ENCODE measurements at places on chromosomes 3 and 15.

DNA sequence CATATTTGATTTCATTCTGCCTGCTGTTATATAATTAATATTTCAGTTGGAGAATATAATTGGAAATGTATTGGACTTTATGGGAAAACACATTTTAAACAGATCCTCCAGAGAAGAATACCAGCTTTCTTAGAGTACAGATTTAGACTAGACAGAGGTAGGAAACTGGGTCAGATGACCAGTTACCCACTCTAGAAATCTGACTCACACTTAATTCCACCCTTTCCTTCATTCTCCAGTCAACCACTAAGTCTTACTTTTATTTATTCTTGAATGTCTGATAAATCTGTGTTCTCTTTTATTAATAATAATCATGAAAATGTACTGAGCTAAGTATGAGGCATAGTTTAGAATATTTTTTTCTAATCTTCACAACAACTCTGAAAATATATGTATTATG, 110.7 kb downstream of the LRRC49 start:
- no peak for DNase-seq

- no peak for DNase-seq
Observed at GRCh38 chr15:86255247-86255646, 175.6 kb downstream of the AGBL1 start.

DNA sequence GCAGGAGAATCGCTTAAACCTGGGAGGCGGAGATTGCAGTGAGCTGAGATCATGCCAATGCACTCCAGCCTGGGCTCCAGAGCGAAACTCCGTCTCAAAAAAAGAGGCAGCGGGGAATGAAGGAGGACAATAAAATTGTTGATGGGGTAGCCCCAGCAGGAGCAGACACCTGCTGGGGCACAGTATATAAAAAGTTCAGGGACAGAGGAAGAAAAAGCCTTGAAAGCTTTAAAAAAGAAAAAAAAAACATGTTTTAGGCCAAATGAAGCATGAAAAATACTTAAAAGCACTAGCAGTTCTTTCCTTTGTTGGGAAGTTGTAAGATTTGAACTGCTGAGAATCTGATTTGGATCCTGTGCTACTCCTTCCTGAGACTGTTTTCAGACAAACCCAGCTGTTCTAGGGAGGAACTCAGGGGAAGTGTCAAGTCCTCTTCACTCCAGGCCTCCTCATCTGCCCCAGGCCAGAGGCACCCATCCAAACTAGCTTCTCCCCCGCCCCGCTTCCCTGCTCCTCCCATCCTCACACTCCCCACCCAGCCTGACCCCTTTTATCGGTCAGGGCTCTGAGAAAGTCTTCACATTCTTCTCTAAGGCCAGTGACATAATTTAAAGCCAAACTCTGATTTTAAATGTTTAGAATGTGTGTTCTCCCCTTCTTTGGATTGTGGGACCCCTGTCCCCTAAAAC, 4.9 kb downstream of the IL17RD start:
- DNase-seq, result no peak

GRCh38 chr3:113169891-113170452, 41.4 kb upstream of the BOC start:
- no peak for DNase-seq

- no peak for DNase-seq
Observed at GRCh38 chr15:42345504-42345903, 13.8 kb upstream of the CAPN3 start.

GRCh38 chr3:55702822-55703221, 215.7 kb upstream of the WNT5A start:
- DNase-seq, result no peak

- no peak for DNase-seq
Observed at GRCh38 chr15:88247914-88248313, 8.6 kb downstream of the NTRK3 start.

- DNase-seq, result no peak
Observed at GRCh38 chr3:88930611-88931010, 176.8 kb upstream of the EPHA3 start.

- DNase-seq, result no peak
Observed at GRCh38 chr3:36729204-36730056, 34.9 kb downstream of the DCLK3 start.

DNA sequence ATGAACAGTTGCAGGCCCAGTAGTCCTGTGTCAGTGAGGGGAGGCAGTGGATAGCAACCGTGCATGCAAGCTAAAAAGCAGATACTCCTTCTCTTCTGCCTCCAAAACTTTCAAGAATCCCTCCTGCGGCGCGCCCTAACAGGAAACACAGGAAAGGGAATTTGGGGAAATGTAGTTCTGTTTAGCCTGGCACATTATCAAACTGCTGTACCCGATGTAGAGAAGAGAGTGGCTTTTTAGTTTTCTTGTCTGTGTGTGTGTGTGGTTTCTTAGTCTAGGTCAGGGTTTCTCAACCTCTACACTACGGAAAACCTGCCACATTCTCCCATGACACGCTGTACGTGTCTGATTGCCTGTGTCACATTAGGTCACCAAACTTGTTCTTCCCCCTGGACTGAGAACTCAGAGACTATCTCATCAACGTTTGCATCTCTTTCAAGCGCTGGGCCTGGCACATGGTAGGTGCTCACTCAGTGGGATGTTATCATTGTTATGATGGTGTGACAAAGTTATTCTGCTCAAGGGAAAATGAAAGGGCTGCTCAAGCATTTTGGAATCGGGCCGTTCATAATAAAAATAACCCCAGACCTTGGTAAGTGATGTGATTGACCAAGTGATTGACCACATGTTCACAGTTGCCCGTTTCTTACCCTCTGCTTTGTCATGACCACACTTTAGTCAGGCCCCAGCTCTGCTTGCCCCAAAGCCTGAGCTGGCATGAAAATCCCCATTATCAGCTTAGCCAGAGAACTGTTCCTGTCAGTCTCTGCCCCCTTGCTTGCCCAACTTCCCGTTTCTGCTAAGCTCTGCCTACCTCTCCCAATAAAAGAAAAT, 33.2 kb downstream of the TM4SF4 start:
- DNase-seq, result no peak

- DNase-seq, result no peak
Observed at GRCh38 chr15:89975482-89976245, 25.5 kb upstream of the ZNF710 start.

DNA sequence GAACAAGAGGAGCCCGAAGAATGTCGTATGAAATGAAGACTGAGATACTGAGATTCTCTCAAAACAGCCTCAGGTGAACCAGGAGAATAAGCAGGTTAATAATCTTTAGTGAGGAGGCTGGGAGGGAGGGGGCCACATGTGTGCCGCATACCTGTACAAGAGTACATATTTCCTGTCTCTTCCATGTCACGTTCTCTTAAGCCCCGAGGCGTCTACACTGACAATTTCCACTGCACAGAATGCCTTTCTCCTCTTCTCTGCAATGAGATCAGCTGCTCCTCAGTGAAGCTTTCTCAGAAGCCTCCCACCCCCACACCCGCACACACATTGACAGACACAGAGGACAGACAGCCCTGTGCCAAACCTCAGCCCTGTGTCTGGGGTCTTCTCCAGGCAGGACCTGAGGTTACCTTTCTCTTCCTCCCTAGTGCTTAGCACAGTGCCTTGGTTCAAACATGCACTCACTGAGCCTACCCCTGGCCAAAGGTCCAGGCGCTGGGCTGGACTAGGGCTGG, 55.4 kb downstream of the PDZRN3 start:
- DNase-seq, result no peak

DNA sequence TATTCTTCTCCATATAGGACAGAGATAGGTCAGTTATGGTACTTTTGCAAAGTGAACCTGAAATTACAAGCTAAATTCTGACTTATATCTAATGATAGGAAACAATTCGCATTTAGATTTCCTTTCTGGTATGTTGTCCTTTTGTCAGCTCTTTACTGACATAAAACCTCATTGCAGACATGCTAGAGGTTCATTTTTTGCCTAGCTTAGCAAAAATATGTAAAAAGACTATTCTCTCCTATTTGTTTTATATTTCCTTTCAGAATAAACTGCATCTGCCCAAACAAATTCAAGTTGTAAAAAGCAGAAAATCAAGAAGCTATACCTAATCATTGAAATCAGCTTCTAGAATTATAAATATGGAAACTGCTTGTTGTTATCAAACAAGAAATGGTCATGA, 168.7 kb downstream of the PPM1L start:
- no peak for DNase-seq

DNA sequence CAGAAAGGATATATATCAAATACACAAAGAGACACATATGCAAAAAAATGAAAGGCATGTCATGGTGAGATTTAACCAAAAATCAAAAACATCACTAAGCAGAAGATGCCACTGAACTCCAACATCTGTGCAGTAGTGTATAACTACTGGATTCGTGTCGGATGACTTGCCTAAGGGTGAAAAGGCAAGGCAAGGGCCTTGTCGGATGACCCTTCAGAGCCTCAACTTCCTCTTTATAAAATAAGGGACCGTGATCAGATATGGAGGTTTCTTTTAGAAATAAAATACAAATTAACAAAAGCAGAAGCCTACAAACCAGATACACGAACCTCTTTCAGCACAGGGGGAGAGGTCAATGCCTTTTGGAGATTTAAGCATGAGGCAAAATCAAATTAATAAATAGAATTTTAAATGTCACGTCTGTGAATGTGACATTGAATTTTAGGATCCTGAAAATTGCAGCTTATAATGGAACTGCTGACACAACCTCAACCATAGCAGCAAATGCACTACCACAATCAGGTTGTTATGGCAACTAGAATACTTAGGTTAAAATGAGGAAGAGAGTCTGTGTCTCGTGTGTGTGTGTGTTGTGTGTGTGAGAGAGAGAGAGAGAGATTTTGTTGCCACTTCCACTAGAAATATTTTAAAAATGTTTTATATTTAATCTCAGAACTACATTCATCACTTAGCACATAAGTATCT, 8.3 kb upstream of the CHRM5 start:
- DNase-seq, result no peak

DNA sequence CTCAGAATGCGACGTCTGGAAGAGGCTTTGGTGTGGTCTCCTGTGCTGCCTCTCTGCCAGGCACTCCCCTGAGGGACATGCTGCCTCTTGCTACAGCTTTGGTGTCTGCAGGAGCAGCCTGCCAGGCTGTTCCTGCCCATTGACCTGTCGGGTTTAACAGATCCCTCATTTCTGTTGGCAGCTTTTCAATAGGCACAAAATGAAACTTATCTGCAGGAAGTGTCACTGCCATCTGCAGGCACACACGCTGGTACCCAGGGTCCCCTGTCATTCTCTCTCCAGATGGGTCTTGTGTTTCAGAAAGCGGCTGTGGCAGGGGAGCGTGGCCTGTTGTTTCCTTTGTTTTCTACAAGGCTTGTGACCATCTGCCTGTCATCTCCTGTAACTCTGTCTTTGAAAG, 328.3 kb upstream of the CHRM5 start:
- no peak for DNase-seq
